Left ventricle myocardium superior (tissue), 1 donor: ENCODE measurements at places on chromosomes 2 and 18. TPM values are rescaled to one million over a fixed set of nuclear protein-coding genes. Genes with fewer than 3 reads are reported as not detected.

The PSTPIP2 gene
- 2.7 TPM for total RNA-seq

The RAMP1 gene
- 151 TPM for total RNA-seq

The CWC22 gene
- total RNA-seq, result 13.4 TPM

The FMNL2 gene
- total RNA-seq, result 6.4 TPM

The CD8A gene
- 1.5 TPM for total RNA-seq

DNA sequence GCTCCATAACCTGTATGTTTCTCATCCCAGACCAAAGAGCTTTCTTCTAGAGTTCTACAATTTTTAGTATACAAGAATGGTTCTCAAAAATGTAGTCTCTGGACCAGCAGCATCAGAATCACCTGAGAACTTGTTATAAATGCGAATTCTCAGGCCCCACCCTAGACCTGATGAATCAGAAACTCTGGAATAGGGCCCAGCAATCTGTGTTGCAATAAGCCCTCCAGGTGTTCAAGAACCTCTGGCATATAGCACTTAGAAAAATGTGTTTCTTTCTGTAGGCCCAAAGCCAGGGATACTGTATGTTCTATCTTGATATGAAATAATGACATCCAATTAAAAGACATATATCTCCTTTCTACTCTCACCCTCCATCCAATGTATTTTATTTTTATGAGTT is 10.4 kb downstream of the PAIP2B start:
- no peak for DNase-seq

DNA sequence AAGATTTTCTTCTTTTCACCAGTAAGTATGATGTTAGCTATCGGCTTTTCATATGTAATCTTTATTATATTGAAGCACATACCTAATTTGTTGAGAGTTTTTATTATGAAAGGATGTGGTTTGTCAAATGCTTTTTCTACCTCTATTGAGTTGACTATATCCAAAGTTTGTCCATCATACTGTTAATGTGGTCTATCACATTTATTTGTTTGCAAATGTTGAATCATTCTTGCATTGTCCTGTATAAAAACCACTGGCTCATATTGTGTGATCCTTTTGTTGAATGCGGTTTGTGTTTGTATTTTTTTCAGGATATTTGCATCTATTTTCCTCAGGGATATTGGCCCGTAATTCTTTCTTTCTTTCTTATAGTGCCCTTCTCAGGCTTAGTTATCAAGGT is 675.5 kb downstream of the NUP35 start:
- DNase-seq, result no peak
